Astrocyte (in vitro differentiated cells and primary cell): ENCODE measurements at places on chromosomes 12 and 14. TPM values are rescaled to one million over a fixed set of nuclear protein-coding genes. Genes with fewer than 3 reads are reported as not detected.

DNA sequence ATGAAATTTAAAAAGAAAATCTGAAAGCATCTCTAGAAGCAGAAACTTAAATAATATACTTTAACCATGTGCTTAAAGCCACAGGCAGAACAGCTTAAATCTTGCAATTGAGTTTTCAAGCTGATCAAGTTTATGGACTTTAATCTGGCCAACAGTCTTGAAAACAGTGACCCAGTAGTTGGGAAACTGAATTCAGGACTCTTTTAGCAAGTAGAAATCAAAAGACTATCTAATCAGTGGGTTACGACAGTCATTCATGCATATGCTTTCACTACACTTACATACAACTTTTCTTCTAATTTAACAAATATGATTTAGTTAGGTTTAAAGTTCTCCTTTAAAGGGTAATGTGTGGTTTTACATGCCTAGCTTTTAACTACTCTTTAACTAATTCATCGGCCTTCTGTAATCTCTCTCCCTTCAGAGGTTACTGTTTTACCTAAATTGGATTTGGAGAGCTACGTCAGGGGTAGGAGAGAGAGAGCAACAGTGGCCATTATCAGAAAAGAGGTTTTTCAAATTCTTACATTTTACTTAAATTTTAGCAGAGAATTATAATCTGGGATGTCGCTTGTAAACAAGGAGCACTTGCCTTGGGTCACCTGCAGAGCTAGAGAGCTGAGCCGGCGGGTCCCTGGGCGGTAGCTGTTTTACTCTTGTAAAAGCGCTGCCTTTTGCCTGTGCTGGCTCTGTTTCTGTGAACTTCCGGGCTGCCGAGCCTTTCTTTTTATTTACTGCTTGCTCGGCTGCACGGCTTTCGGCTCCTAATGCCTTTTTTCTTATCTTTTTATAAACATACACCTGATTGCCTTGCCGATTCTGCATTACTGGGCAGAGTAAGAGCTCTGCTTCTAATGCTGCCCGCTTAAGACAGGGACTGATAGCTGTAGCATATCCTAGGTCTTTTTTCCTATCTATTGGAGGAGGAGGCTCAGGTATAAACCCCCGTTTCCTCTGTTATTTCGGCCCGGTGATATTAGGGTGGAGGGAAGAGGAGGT is 17.4 kb upstream of the LYZ start:
- no peak for DNase-seq

- no peak for DNase-seq
Observed at GRCh38 chr14:91844029-91844428, 23.3 kb downstream of the TC2N start.

ETV6 gene
- 41.2 and 44.6 TPM in 2 replicates for total RNA-seq

- DNase-seq = no peak
Observed at GRCh38 chr14:22143363-22143762, 445.7 kb downstream of the DAD1 start.

PROX2 gene
- total RNA-seq = not detected in 2 replicates

- DNase-seq = no peak
Observed at GRCh38 chr12:88579161-88579517, 1.1 kb downstream of the KITLG start.
